Erythroblast (primary cell): ENCODE measurements at places on chromosomes 3 and 15.

- DNase-seq: no peak
Measured at GRCh38 chr3:98008855-98009254, 26.3 kb downstream of the GABRR3 start.

- no peak for DNase-seq
Measured at GRCh38 chr3:168624195-168624594, 528.5 kb upstream of the GOLIM4 start.

DNA sequence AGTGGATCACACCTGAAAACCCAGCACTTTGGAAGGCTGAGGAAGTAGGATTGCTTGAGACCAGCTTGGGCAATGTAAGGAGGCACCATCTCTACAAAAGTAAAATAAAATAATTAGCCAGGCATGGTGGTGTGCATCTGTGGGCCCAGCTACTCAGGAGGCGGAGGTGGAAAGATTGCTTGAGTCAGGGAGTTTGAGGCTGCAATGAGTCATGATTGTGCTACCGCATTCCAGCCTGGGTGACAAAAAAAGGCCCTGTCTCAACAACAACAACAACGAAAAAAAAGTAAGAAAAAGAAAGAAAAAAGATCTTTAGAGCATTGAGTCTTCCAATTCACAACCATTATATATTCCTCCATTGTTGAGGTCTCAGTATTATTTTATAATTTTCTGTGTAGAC is 192.4 kb upstream of the DPH6 start:
- DNase-seq: peak; percentile 3

GRCh38 chr3:77506384-77506783 is 466.5 kb downstream of the ROBO2 start:
- no peak for DNase-seq

- no peak for DNase-seq
Measured at GRCh38 chr15:78641749-78642275, 802 bp upstream of the CHRNB4 start.
